Activated CD4-positive, alpha-beta T cell treated with anti-CD3 and anti-CD28 coated beads, Interleukin-2, amount 50 U/mL, for 4 hours (primary cell): ENCODE measurements at places on chromosomes 4 and X.

- DNase-seq: no peak
These were observed 3.6 kb downstream of the TBCK start for GRCh38 chr4:106312377-106312776.

- no peak for DNase-seq
These were observed 15.8 kb downstream of the C4orf50 start for GRCh38 chr4:6002492-6002833.

DNA sequence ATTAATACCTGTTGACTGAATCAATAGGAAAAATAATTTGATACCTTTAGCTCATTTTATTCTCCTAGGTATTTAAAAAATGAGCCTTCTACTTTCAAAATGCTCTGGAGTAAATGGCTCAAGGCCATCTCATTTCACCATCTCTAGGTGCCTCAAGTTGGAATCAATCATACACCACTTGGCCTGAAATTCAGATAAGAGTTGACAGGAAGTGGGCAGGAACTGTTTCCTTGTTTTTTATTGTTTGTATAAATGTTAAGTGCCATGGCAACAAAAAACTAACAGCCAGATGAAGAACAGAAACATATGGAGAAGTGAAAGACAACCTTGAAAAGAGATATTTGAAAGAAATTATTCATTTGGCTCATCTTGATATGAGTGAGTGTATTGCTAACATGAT is 12.4 kb downstream of the LIMCH1 start:
- no peak for DNase-seq

DNA sequence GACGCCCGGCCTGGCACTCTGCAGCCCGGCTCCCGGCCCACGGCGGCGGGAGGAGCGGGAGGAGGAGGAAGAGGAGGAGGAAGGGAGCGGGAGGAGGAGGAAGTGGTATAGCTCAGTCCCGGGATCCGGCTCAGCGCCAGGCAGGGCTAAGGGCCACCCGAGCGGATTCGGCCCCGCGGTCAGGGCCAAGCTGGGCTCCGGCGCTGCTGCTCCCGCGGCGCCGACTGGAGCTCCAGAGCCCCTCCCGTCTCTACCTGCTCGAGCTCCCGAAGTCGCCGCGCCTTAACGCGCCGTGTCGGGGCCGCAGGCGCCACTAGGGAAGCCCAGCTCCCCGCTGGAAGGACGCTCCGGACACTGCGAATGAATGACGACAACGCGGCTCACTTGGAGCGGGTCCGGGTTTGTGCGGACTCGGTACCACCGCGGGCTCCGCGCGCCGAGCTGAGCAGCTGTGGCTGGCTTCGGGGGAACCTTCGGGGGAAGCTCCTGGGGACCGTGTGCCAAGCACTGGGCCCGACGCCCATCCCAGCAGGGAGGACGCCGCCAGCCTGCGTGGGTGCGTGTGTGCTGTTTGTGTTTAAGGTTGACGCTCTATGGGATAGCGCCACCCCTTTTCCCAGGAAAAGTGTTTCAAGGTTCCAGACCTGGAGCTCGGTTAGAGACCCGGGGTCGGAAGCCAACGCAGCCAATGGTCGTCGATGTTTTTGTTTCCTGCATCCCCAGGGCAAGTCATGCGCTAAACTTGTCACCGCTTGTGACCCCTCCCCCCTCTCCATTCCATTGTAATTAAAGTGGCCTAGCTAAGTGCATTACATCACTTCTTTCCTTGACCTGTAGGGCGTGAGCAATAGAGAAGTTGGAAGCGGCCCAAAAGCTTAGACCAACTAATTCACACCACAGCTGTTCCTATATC is at the start of gene TBC1D9:
TBC1D9 (minus strand) TSS at position 67 of the 913 bp plus-strand sequence. CDS start 340 bp downstream, outside the sequence.
- no peak for DNase-seq

GRCh38 chrX:17465201-17465600 is 90.2 kb downstream of the NHS start:
- DNase-seq: no peak

- DNase-seq: no peak
These were observed 208.3 kb downstream of the ARHGAP10 start for GRCh38 chr4:147940171-147940570.

DNA sequence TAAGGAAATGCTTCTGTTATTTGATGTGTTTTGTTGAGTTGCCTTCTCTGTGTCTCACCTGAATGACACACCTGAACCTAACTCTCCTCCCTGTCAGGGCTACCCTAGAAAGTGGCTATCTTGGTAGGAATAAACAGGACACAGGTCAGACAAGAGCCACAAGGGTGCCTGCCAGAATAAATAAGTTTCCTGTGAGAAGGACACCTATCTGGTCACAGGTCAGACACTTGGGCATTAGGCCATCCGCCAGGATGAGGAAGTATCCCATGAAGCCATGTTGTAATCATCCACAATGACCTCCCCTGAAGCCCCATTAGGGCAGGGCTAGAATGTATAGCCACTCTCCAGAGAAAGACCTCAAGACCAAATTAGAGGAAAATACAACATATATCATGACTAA is 318.8 kb downstream of the ZNF674 start:
- no peak for DNase-seq

DNA sequence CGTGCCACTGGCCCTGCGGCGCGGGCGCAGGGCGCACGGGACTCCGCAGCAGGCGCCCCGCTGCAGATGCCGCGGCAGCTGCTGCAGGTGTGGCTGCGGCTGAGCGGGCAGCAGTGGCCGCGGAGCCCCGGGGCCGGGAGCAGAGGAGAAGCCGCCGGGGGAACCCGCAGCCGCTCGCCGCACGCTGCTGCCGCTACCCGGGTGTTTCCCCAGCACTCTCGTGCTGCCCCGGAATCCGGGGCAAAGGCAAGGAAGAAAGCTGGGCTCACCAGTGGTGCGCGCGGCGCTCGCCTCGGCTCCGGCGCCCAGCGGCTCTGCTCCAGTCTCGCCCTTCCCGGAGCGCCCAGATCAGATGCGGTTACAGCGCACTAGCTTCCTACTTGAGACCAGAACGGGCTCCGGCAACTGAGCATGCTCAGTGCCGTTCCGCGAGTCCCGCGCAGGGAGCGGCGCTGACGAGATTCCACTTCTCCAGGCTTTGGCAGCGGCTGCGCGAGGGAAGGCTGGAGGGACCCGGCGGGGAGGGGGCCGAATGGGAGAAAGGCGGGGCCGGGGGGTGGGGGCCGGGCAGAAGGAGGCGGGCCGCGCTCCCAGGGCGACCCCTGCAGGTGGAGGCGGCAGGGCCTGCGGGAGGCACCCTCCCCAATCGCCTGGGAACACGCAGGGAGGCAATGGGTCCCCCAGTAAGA is at the start of gene APBB2:
APBB2 (minus strand) TSS at position 407 of the 689 bp plus-strand sequence. CDS start 181,288 bp downstream, outside the sequence.
- peak; percentile 6 for DNase-seq

DNA sequence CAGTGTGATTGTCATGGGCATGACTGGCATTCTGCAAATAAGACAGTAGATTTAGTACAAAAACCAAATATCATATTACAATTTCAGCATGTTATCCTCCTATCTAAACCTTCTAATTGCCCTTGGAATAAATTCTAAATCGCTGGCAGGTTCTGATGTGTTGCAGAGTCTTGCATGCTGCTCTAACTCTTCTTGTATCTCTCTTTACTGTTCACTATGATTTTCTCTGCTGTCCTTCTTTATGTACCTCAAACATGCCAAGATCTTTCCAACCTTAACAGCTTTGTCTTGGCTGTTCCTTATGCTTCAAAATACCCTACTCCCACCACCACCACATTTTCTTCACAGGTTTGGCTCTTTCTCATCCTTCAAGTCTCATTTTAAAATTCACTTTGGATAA is 43.0 kb upstream of the KCNIP4 start:
- no peak for DNase-seq

- DNase-seq: no peak
These were observed 366.7 kb downstream of the PCDH7 start for GRCh38 chr4:31086756-31087330.

GRCh38 chrX:67654301-67654700 is 110.5 kb downstream of the AR start:
- no peak for DNase-seq
